ENCODE measurements at places on chromosomes 13 and 19.

GRCh38 chr19:33622505-33622808, 704 bp downstream of the CHST8 start:
- no peak for DNase-seq

DNA sequence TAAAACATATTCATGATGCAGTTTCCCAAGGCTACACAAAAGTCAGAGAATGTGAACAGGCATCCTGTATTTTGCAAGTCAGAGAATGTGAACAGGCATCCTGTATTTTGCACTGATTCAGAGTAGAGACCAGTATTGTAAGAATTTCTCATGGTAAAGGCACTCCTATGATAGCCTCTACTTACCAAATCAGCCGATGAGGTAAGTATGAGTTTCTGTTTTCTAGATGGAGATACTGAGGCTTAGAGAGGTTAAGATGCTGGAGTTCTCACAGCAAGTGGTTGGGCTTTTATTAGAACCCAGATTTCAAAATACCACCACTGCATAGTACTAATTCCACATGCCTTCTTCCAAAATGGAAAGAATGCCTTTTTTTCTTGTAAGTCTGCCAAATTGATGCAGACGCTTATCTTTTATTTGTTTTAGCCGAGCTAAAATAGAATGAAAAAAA, 12.3 kb downstream of the TPT1 start:
- DNase-seq, result no peak

DNA sequence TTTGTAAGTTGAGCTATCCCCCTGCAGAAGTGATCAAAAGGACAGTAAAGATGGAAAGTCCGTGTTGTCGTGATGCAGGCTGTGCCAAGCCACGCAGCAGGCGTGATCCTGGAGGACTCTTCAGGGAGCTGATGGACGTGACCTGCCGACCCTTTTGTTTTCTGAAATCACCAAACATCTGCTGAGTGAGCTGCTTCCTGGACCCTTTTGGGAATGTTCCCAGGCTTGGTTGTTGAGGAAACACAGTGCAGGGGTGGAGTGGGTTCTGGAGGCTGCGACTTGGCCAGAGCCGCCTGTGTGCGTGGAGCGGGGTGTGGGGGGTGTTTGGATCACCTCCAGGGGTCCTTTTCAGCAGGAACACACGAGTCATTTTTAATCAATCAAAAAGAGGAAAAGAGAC, 15.4 kb upstream of the CPAMD8 start:
- DNase-seq, result no peak

GRCh38 chr19:2326699-2327360, 1.6 kb downstream of the LSM7 start:
- no peak for DNase-seq

GRCh38 chr13:112638157-112638750, 50.3 kb upstream of the TUBGCP3 start:
- DNase-seq, result no peak

- DNase-seq, result no peak
Observed at GRCh38 chr13:32023698-32024097, 7.9 kb upstream of the FRY start.

- no peak for DNase-seq
Observed at GRCh38 chr13:91639330-91639729, 240.9 kb downstream of the GPC5 start.

Measured in activated naive CD4-positive, alpha-beta T cell treated with anti-CD3 and anti-CD28 coated beads, Interleukin-2, amount 10 ng/mL, durations not matched to agents 7 days and 5 days (primary cell).